GM23248 (cell line): ENCODE measurements at places on chromosomes 13 and 19.

DNA sequence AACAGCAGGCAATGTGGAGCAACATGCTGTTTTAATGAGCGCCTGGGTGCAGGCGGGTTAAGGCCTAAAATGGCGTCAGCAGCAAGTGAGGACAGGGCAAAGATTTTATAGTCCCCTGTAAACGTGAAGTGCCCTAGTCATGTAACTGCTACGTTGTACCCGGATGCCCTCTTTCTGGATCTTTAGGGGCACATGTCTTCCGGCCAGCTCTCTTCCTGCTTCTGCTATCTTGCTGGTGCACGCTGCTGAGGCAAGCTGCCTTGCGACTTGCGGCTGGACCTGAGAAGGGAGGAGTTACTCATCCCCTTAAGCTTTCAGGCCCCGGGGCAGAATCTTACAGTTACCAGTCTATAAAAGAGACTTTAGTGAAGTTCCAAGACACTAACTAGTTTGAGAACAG, 303.6 kb upstream of the DACH1 start:
- H3K36me3 ChIP-seq: no peaks in the 10 kb centered on the region
- no peaks in the 10 kb centered on the region for H3K4me1 ChIP-seq
- H3K27ac ChIP-seq: no peak overlapping the region
- no peak for DNase-seq

DNA sequence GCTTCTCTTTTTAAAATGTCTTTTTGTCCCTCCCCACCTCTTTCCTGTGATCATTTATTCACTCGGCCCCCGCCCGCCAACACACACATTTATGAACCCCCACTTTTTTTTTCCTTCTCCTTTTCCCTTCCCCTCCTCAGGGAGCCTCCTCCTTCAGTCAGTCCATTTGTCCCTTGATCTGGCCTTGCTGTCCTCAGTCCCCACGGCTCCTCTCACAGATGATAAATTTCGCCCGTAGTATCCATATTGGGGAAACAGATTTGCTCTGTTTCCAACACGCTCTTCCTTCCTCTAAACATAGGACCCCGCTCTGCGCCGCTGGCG, 2.0 kb downstream of the GSX1 start:
- no peak for DNase-seq
- no peak overlapping the region for H3K27ac ChIP-seq
- no peaks in the 10 kb centered on the region for H3K36me3 ChIP-seq
- no peak overlapping the region for H3K4me3 ChIP-seq

DNA sequence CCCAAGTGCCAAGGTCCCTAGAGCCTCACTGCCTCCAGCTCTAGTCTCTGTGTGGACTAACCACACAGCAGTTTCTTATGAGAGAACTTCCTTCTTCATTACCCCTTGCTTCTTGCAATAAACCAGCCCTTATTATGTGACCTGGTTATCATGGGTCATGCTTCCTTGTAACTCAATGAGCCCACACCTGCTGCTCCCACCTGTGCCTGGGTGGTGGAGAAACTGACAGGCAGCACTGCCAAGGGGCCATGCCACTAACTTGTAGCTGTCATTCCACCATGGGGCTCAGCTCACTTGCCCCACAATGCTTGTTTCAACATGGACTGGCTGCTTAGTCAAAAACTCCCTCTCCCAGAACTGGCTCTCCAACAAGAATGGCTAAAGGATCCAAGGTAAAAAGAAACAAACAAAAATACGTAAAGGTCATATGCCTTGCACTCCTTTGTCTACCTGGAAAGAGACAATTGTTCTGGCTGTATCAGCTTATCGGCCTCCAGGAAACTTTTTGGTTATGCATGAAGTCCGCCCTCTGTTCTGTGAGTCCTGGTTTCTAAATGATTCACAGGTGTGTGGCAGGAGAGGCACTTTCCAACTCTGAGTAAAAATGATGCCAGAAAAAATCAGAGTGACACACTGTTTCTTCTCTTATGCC, 446.4 kb downstream of the COG6 start:
- peaks cover 11% of the 10 kb centered on the region for H3K4me1 ChIP-seq
- H3K4me3 ChIP-seq: no peak overlapping the region
- DNase-seq: no peak
- no peaks in the 10 kb centered on the region for H3K36me3 ChIP-seq
- no peaks in the 10 kb centered on the region for H3K27me3 ChIP-seq
- H3K27ac ChIP-seq: no peak overlapping the region

- H3K27ac ChIP-seq: no peak overlapping the region
- no peak overlapping the region for H3K4me3 ChIP-seq
- H3K4me1 ChIP-seq: no peaks in the 10 kb centered on the region
- H3K36me3 ChIP-seq: no peaks in the 10 kb centered on the region
- DNase-seq: no peak
These were observed 428.6 kb downstream of the RFC3 start for GRCh38 chr13:34246511-34246910.

DNA sequence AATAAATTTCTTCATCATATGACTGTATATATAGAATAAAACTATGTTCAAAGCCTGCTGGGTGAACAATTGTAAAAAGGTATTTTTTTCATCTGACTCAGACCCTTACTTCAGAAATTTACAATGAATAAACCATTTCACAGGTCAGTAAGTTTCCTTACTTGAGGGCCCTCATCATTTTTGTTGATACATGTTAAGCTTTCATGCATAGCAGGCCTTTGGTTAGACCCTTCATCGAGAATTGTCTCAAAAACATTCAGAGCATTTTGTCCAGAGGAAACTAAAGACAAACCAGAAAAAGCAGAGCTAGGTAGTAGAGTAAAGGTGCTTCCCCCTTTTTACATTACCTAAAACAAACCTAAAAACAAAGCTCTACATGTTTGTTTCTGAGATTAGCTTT, 46.2 kb downstream of the FNDC3A start:
- H3K27me3 ChIP-seq: no peaks in the 10 kb centered on the region
- peak overlapping the region; percentile 58; the same call in 1 of the 2 replicates for H3K4me3 ChIP-seq
- DNase-seq: no peak
- H3K27ac ChIP-seq: peak overlapping the region; percentile 66
- 0 out of 2 replicates have a peak, but pooled peaks cover 7% of the 10 kb centered on the region for H3K36me3 ChIP-seq

GRCh38 chr19:31100981-31101380, 248.3 kb downstream of the TSHZ3 start:
- H3K4me1 ChIP-seq: no peaks in the 10 kb centered on the region; the same call in 1 of the 2 replicates
- H3K4me3 ChIP-seq: no peak overlapping the region
- no peak for DNase-seq
- H3K36me3 ChIP-seq: no peaks in the 10 kb centered on the region
- H3K27me3 ChIP-seq: no peaks in the 10 kb centered on the region

GRCh38 chr19:53824134-53824611, at the start of gene NLRP12:
Gene NLRP12 (minus strand): TSS chr19:53824314. CDS start chr19:53824174, 140 bp downstream.
- no peaks in the 10 kb centered on the region for H3K27me3 ChIP-seq
- no peak within 1 kb of the TSS for H3K4me3 ChIP-seq
- no peak within 1 kb of the TSS for H3K27ac ChIP-seq
- H3K36me3 ChIP-seq: no peaks in the 10 kb centered on the region
- no peak for DNase-seq

DNA sequence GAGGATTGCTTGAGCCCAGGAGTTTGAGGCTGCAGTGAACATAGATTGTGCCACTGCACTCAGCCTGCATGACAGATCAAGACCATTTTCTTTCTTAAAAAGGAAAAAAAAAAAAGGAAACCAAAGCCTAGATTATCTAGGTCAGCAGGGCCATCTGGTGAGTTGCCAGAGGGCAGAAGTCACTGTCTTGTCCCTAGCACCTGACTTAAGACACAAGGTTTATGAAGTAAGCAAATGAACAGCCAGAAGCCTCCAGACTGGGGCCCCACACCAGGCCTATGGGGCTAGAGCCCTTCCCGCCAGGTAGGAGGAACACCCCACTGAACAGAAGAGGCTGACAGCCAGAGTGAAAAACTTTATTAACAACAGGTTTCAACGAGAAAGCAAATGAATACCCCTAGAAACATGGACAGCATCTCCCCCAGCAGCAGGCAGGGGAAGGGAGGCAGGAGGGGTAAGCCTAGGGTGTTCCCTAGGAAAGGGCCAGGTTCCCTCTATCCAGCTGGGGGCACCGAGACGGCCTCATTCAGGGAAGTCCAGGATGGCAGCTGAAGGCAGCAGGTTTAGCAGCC, 1.2 kb downstream of the WDR83 start:
- H3K36me3 ChIP-seq: no peaks in the 10 kb centered on the region
- H3K4me1 ChIP-seq: peaks cover 26% of the 10 kb centered on the region
- peak overlapping the region; percentile 88 for H3K4me3 ChIP-seq

- no peaks in the 10 kb centered on the region for H3K27me3 ChIP-seq
- no peaks in the 10 kb centered on the region for H3K36me3 ChIP-seq
- no peaks in the 10 kb centered on the region for H3K4me1 ChIP-seq
- no peak overlapping the region for H3K27ac ChIP-seq
- no peak for DNase-seq
These were observed 116.2 kb downstream of the OLFM4 start for GRCh38 chr13:53144826-53145225.

DNA sequence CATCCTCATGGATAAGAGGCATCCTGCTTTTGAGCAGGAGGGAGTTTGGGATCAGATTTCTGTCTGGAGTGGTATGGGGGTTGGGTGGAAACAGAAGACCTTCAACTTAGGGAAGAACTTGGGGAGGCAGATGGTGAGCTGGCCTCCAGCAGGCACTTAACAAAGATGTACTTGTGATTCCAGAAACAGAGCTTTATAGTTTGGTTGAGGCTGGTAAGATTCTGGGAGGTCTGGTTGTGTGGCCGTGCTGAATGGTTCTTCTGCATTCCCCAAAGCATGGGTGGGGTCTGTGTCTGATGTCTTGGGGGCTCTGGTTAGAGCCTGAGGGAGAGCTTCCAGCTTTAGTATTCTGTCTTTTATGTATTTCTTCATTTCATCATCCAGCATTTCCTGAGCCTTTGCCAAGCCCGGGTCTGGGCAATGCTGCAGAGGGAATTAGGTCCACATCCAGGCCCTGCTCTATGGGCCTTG, 4.8 kb downstream of the MEGF8 start:
- no peaks in the 10 kb centered on the region for H3K36me3 ChIP-seq
- 0 out of 2 replicates have a peak overlapping the region, but pooled peaks have one; percentile 21 for H3K27ac ChIP-seq
- DNase-seq: peak; percentile 30

- peaks cover 8% of the 10 kb centered on the region; the same call in 1 of the 2 replicates for H3K36me3 ChIP-seq
- DNase-seq: no peak
- H3K27me3 ChIP-seq: no peaks in the 10 kb centered on the region
- H3K27ac ChIP-seq: peak overlapping the region; percentile 88
These were observed 100.8 kb downstream of the STK24 start for GRCh38 chr13:98476106-98476505.

DNA sequence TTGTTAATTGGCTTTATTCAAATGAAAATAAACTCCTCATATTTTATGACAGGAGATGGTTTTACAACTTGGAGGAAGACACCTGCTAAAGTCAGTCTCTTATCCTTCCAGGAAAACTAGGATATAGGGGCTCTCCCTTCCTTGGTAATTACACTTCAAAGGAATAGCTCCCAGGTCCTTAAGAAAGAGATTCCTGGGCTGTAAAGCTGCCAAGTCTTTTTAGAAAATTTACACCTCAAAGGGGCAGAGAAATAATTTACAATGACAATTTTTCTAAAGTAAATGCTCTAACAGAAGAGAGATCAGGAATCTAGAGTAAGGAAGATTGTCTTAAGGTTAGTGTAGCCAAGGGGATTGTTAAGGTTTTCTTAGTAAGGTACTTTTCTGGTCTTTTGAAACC, 1359.0 kb downstream of the OLFM4 start:
- no peaks in the 10 kb centered on the region for H3K27me3 ChIP-seq
- no peak overlapping the region for H3K4me3 ChIP-seq
- no peaks in the 10 kb centered on the region for H3K36me3 ChIP-seq
- DNase-seq: no peak
- no peaks in the 10 kb centered on the region for H3K4me1 ChIP-seq

- H3K27me3 ChIP-seq: peaks cover 22% of the 10 kb centered on the region
- no peak overlapping the region for H3K4me3 ChIP-seq
- H3K4me1 ChIP-seq: no peaks in the 10 kb centered on the region
- no peak overlapping the region for H3K27ac ChIP-seq
- H3K36me3 ChIP-seq: no peaks in the 10 kb centered on the region
- no peak for DNase-seq
These were observed 6.7 kb upstream of the TRIM28 start for GRCh38 chr19:58536852-58537798.

DNA sequence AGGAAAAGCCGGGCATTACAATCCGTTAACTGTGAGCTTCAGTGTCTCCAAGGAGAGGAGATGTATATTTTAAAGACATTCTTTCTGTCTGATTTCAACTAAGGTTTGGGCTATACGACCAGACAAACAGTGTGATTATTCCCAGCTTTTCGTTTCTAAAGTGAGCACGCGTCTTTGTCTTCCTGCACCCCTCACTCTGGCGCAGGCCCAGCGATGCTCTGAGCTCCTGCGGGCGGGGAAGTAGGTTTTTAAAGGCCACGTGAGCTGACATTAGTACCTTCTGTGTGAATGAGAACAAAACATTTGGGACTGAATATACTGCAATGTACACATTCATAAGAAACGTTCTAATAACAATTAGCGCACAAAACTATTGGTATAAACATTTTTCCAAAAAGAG, 15.3 kb upstream of the RANBP3 start:
- H3K27ac ChIP-seq: no peak overlapping the region
- H3K4me3 ChIP-seq: no peak overlapping the region
- DNase-seq: no peak
- H3K36me3 ChIP-seq: no peaks in the 10 kb centered on the region

- H3K4me1 ChIP-seq: no peaks in the 10 kb centered on the region
- H3K27ac ChIP-seq: no peak overlapping the region
- no peak overlapping the region for H3K4me3 ChIP-seq
- DNase-seq: no peak
- no peaks in the 10 kb centered on the region for H3K36me3 ChIP-seq
These were observed 79.7 kb downstream of the PEG3 start for GRCh38 chr19:56760842-56761241.

DNA sequence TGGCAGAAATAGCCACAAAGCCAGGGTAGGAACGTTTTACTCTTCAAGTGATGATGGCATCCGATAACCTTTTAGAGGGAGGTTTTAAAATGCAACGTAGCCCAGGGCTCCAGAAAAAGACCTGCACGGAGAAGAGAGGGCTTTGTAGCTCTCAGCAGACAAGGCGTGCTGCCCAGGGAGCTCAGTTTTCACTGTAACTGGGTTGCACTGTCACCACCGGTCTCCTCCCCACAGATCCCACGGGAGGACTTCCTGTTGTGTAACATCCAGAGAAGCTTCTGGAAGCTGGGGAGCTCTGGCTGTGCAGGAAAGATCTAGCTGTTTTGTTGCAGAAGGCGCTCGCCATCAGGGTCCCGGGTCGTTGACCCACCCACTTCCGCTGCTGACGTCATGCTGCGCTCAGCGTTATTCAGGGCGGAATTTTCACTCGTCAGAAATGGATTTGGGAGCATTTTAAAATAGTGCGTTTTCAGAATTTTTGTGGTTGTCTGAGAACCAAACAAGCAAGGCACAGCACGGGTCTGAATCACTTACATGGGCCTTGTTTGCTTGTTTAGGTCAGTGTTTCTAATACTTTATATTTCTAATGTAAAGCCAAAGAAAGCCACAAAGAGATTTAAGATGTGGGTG, 50.8 kb downstream of the ATP11A start:
- peak; percentile 83 for DNase-seq
- peaks cover 26% of the 10 kb centered on the region for H3K4me1 ChIP-seq
- H3K36me3 ChIP-seq: no peaks in the 10 kb centered on the region
- peak overlapping the region; percentile 87 for H3K27ac ChIP-seq
- peak overlapping the region; percentile 17 for H3K4me3 ChIP-seq

- H3K4me3 ChIP-seq: no peak overlapping the region
- no peaks in the 10 kb centered on the region for H3K27me3 ChIP-seq
- peaks cover 4% of the 10 kb centered on the region; the same call in 1 of the 2 replicates for H3K4me1 ChIP-seq
- H3K27ac ChIP-seq: no peak overlapping the region
These were observed 32.3 kb upstream of the MYCBP2 start for GRCh38 chr13:77359171-77359570.
